Neural crest cell (in vitro differentiated cells): ENCODE measurements at places on chromosomes 6 and 20.

DNA sequence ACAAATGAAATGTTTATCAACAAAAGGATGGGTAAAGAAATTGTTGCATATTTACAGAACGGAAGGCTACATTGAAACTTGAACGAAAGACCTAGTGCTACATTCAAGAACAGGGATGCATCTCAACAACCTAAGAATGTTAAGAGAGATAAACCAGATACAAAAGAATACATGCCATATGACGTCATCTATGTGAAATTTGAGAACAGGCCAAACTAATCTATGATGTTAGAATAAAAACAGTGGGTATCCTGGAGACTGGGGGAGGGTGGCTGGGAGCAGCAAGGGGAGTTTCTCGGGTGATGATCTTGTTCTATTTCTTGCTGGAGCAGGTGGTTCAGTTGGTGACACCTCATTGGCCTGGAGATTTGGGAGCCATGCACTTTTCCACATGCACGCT, 81.5 kb downstream of the SULF2 start:
- DNase-seq = no peak

GRCh38 chr6:18976966-18977365, 589.8 kb downstream of the RNF144B start:
- no peak for DNase-seq

DNA sequence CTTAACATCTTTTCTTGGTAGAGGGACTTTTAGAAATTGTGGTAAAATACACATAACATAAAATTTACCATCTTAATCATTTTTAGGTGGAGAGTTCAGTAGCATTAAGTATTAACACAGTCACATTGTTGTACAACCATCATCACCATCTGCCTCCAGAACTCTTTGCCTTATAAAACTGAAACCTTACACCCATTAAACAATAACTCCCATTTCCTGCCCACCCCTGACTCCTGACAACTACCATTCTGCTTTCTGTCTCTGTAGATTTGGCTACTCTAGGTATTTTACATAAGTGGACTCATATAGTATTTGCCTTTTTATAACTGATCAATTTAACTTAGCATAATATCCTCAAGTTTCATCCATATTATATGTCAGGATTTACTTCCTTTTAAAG, 88.7 kb downstream of the ZHX3 start:
- DNase-seq = no peak

GRCh38 chr6:150632785-150633485, 33.2 kb downstream of the PLEKHG1 start:
- DNase-seq = no peak

DNA sequence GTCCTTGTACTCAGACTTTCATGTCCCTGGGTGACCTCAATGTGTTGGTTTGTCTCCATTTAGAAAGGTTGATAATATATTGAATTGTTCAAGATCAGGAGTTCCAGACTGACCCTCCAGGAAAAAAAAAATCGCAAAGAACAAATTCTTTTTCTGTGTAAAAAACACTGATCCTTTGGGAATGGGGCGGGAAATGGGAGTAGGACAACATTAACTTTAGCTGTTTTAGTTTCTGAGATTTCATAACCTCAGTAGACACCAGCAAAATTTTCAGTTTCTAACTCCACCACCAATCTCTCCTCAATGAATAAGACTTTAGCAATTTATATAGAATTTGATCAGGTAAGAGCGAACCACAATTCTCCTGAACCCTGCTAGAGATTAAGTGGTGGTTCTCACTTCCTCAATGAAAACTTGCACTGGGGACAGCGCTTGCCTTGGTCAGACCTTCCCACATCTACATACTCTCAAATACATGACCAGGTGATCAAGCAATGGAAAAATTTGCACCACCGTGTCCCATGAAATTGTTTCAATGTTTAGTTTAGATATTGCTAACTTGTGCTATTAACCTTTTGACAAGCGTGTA, 231.2 kb upstream of the PLN start:
- DNase-seq = no peak

GRCh38 chr20:18694071-18694470, 106.2 kb downstream of the DTD1 start:
- DNase-seq = no peak

DNA sequence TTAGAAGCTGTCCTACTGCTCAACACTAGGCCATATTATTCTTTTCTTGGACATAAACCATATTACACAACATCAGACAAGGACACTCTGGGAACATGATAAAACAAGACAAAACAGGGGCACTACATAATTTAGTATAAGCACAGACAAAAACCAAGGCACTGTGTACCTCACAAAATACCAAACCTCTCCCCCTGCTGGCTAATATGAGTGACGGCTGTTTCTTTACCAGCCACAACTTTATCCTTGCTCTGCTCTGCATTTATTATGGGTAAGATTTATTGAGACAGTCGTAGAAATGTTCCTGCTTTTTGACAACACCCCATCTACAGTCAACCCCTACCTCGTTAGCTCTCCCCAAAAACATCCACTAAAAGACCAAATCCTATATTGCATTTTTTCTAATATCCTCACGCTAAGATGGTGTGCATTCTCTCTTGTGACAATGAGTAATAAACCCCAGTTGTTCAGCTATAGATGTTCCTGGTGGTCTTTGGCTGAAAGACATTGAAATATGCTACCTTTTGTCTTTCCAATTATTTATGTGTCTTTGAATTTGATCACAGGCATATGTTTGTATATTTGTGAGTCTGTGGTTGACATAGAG, 23.8 kb upstream of the POLR1H start:
- DNase-seq = no peak

DNA sequence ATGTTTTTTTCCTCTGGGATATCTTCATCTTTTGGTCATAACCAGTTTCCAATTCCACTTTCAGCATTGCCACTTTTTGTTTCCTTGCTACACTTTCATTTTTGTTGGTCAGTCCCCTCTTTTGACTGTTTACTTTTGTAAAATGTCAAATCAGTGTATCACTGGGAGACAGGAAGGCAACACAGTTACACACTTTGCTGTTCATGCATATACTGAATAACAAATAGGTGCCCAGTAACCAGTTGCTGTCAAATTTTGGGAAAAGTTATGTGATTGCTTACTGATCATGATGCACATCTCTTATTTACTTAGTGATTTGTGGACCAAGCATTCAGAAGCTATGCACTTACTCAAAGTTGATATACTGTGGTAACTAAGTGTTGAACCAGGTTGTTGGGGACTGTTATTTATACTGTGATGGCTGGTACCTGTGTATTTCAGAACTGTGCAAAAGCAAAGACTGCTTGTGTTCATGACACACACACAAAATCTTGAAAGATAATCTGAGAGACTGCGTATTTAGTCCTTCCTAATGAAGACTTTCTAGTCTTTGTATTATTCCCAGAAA, 41.0 kb downstream of the ZNF292 start:
- DNase-seq = no peak

DNA sequence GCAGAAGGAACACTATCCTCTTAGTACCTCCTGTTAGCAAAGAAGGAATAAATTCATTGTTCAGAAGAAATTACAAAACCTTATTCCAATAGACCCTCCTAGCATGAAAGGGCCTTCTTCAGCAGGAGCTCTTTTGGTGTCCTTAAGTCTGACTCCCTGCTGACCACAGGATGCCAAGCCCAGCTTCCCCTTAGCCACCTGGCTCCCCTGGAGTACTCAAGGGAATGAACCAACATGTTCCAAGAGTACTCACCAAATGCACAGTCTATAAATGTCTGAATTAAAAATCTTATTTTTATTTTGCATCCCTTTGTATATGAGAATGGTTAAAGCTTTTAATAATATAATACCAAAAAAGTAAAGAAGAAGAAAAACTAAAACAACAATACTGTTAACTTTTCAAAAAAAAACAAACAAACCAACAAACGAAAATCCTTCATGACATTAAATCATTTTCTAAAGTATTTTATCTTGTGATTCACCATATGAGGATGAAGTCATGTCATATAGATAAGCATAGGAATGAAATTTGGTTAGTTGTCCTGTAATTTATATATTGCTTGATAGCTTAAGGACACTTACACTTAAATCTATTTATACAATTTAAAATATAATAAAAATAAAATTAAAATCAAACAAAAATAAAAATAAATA, 1355.1 kb downstream of the HACE1 start:
- no peak for DNase-seq

DNA sequence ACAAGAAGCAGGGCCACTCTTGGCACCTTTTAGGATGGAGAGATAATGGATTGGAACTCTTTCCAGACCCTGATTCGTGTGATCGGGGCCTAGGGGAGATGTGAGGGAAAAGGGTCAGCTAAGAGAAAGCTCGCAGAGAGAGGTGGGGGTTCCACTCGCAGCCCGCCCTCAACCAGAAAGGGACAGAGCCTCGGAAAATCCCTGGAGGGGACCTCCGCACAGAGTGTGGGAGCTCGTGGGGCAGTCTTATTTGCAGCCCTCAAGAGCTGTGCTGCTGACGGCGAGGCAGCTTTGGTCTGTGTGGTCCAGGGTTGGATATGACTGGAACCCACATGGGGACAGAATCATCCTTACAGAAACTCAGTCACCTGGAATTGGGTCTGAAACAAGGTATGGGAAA, 184.3 kb upstream of the PMEPA1 start:
- no peak for DNase-seq

GRCh38 chr6:128403618-128404444, 116.6 kb downstream of the PTPRK start:
- no peak for DNase-seq

DNA sequence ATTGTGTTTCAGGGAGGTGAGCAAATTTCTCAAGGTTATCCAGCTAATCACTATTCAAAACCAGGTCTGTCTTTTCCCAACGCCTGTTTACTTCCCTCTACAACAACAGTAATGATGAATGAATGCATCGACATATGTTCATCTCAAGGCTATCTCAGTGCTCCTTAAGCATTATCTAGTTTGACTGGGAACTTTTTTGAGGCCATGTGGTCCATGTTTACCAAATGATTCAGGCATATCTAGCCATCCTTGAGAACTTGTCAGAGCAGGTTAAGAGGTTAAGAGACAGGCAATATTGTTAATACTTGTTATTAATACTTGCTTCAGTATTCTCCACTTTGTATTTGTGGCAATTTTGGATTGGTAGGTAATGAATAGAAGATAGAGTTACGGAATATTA, 1038.4 kb upstream of the FLRT3 start:
- DNase-seq = no peak

DNA sequence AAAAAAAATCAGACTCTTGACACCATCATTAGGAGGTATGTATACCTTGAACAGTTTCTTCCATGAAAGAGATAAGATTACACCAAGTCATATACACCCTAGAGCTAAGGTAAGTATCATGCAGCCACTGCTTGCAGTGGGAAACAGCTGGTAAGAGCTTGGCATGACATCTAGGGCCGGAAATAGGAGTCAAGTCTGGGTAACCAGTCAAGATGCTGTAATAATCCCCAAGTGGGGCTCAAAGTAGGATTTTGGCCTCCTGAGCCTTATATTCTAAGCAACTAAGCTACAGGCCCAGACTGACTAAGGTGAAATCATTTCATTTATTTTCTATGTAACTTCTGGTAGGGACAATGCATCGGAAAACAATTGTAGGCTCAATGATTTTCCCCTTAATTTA, 23.9 kb downstream of the TRERF1 start:
- DNase-seq = no peak

DNA sequence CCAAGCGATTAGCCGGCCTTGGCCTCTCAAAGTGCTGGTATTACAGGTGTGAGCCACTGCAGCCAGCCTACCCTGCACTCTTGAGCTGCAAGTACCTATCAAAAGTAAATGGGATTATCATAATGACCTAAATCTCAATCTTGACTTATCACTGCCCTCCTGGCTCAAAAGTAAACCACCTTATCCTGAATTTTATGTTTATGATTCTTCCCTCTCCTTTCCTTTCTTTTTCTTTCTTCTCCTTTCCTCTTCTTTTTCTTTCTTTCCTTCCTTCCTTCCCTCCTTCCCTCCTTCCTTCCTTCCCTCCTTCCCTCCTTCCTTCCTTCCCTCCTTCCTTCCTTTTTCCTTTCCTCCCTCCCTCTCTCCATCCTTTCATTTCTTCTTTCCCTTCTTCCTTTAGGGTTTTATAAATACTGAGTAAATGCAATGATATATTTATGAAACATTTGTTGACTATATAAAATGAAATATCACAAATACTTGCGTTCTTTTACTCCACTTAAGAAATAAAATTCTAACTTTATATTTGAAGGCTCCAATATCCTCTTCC, 21.0 kb downstream of the SPATS1 start:
- no peak for DNase-seq

DNA sequence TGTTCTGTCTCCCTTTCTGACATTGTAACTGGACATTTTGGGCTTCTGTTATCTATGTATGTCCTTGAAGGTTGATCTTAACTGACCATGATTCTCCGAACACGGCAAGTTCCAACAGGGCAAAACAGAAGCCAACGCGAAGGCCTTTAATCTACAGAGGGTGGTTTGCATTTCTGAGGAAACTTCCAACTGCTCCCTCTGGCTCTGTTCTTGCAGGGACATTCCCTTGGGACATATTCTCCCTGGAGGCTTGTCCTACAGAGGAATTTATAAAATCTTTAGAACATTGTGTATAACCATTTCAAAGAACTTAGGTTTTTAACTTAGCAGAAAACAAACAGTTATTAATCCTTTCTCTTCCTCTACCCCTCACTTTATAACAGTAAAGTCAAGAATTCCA, 189.0 kb upstream of the CDYL start:
- DNase-seq = no peak

DNA sequence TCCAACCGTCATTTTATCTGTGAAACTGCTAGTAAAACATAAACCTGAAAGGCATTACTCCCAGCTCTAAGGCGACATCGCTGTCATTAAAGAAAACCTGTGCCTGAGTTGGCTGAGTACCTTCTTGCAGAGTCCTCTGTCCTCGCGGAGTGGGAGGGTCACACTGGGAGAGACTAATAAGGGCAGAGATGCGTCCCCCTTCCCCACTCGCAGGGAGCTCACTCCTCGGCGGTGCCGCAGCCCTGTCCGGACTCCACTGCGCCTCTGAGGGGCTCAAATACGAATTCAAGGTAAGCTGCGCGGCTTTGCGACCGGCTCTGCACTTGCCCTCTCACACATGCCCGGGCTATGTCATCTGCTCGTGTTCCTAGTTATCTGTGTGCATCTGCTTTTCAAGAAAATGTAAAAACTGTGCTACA, at the start of gene COL19A1:
Gene COL19A1, plus strand, starts transcription at position 206 of the 419 bp plus-strand sequence. CDS start 13,012 bp downstream, outside the sequence.
- peak; percentile 18 for DNase-seq

GRCh38 chr20:45359406-45360148, 3.4 kb upstream of the SYS1 start:
- DNase-seq = no peak

DNA sequence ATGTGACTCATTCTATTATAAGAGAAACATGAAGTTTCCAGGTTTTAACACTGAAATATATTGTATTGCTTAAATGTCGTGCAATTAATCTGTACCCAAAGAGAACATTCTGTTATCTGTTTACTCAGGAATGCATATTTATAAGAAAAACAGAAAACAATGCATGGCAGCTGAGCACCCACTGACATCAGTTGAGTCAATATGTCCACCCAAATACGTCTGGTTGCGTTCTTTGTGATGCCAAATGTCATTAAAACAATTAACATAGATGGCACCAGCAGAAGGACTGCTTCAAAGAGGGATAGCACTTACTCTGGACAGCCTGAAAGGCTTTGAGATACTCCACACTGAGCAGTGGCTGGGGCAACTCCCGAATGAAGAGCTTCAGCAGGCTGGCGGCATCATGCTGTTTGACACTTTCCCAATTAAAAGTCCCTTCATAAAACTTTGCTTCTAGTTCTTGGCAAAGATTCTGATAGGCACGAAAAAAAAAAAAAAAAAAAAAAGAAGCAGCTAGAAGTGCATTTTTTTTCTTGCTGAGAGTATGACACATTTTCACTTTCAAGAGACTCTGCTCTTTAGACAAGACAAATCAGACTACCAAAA, 102.3 kb downstream of the ARHGAP18 start:
- no peak for DNase-seq
